SHP77 (cell line): ENCODE measurements at places on chromosomes 7 and 10.

DNA sequence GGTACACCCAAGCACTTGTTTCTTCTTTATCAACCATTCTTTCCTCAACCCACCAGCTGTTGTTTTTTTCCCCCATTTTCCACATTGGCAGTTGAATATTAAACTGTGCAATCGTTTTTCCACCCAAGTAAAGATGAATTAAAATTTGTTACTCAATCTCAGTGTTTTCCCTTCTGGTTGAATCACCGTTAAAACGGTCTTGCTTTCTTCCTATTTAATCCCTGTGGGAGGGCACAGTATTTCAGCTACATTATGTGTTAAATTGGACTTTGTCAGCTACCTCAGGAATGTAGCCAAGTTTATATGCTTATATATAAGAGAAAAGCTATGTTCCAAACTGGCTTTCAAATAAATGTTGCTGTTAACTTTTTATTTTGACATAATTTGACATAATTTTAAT, 19.9 kb downstream of the SLC35G1 start:
- no peak for DNase-seq

GRCh38 chr10:44725404-44725803, 185.7 kb upstream of the TMEM72 start:
- no peak for DNase-seq

DNA sequence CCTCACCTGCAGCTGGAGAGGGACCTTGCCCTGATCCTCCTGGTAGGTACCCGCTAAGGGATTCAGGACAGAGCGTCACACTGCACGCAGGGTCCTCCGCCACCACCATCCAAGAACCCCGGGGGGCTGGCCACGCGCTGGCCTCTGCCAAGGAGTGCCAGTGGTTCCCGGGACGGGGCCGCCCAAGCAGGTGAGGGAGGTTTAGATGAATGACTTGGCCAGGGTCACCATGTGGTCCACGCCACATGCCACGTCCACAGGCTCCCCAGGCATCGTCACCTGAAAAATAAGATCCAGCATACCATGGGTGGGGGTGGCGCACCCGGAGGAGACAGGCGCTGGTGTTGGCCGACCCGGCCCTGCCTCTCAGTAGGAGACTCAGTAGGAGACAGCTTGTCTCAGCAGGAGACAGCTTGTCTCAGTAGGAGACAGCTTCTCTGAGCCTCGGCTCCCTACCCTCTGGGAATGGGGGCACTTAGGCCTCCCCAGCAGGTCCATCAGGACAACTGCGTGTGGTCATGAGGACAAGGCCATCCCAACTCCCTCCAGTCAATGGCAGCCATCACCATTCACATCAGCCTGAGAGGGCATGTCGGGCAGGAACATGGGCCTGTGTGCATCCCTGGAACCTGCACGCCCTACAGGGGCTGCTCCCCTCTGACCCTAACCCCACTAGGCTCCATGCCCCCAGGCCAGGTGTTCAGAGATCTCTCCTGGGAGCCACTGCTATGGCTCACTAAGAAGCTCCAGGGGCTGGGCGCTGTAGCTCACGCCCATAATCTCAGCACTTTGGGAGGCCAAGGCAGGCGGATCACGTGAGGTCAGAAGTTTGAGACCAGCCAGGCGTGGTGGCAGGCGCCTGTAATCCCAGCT, 30.5 kb downstream of the RCC1L start:
- no peak for DNase-seq

GRCh38 chr10:111472445-111472844, 395.6 kb downstream of the ADRA2A start:
- no peak for DNase-seq

DNA sequence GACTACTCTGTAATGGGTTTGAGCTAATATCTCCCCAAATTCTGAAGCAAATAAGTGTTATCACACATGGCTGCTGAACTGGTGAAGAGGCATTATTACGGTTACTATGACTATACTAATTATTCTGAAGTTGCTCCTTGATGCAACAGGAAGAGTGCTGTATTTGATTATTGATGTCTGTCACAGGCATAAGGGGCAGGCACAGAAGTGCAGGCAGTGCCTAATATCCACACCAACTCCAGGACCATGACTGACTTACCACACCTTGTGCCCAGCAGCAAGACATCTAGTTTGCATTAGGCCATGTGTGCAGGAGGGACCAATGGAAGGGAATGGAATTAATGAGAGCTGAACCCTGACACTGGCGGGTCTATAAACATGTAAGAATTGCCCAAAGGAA, 62.7 kb downstream of the AMPH start:
- DNase-seq = no peak

- no peak for DNase-seq
Measured at GRCh38 chr7:80699721-80700256, 61.3 kb downstream of the CD36 start.
